ENCODE measurements at places on chromosomes 2 and 18.

DNA sequence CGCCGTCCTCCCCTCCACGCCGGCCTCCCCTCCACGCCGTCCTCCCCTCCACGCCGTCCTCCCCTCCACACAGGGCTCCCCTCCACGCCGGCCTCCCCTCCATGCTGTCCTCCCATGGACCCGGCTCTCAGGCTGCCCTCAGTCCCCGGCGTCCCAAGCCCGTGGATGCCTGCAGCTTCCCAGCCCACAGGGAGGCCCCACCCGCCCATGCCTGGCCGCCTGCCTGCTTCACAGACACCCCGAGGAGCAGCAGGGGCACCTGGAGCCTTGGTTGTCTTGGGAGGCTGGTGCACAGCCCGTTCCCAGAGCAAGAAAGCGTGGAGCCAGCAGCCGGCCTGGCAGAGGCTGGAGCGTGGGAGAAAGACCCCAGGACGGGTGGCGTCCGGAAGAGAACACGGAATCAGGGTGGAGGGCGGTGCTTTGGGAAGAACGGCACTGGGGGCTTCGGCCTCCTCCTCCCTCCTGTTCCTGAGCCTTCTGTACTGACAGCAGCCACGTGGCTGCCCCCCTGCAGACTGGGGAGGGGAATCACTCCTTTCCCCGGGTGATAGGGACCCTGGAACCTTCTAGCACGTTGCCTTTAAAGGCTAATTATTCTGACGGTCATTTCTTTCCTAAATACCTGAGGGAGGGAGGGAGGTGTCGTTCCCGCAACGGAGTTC, 26.2 kb upstream of the KCNG2 start:
- no peak for DNase-seq

DNA sequence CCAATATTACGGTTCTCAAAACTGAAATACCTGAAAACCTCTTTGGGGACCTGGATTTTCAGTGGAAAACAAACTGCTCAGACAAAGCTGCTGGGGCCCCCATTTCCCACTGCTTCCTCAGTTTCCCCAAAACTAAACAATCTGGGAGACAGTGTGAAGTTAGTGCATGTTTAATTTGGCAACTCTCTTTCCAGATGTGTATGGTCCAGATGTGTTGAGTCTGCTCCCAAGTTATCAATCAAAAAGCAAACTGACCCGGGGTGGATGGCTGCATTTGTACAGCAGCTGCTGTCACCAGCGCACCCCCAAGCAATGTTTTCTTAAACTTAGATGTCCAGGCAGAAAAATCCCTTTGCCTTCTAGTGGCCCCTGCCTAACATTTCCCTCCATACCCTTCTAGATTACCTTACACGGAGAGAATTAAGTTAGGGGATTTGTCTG, 136.9 kb downstream of the COPS8 start:
- no peak for DNase-seq

- no peak for DNase-seq
Measured at GRCh38 chr2:12484536-12485115, 232.1 kb upstream of the TRIB2 start.

GRCh38 chr18:2651981-2652380, 3.5 kb upstream of the SMCHD1 start:
- DNase-seq = no peak

DNA sequence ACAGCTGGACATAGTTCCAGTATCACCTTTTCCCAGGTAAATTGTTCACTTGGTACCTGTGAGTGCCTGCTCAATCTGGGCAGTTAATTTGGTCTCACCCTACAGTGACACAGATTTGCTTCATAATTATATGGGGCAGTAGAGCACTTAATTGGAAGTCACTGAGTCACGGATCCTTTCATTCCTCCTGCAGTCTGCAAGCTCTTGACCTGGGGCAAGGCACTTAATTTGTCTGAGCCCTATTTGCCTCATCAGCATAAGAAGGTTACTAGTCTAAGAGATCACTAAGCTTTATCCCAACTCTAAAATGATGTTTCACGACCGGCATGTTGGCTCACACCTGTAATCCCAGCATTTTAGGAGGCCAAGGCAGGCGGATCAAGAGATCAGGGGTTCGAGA, 8.9 kb downstream of the FBXO36 start:
- no peak for DNase-seq

GRCh38 chr2:237583385-237584295, 6.9 kb downstream of the RAB17 start:
- no peak for DNase-seq

- DNase-seq = no peak
Measured at GRCh38 chr18:61579581-61579980, 246.4 kb downstream of the CDH20 start.

DNA sequence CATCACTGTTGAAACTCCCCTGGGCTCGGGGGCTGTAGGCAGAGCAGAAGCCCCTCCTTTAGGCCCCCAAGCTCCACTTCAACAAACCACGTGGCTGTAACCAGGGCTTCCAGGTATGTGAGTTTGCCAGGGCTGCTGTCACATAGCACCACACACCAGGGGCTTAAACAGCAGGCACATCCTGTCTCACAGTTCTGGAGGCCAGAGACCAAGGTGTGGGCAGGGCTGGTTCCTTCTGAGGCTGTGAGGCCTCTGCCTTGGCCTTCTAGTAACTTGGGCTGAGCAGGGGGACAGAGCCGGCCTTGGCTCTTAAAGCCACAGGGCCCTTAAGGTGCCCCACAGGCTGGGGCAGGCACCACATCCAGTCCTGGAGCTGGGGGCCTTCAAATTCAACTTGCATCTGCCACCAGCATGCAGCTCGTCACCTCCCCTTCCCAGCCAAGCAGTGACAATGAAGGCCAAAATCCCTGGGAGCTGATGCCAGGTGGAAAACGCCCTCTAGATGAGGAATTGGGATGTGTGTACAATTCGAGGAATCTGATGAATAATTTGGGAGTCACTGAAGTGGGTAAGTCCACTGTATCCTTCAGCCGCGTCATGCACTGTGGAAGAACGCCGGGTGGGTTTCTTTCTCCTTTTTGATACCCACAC, 104.2 kb upstream of the ODC1 start:
- DNase-seq = no peak

DNA sequence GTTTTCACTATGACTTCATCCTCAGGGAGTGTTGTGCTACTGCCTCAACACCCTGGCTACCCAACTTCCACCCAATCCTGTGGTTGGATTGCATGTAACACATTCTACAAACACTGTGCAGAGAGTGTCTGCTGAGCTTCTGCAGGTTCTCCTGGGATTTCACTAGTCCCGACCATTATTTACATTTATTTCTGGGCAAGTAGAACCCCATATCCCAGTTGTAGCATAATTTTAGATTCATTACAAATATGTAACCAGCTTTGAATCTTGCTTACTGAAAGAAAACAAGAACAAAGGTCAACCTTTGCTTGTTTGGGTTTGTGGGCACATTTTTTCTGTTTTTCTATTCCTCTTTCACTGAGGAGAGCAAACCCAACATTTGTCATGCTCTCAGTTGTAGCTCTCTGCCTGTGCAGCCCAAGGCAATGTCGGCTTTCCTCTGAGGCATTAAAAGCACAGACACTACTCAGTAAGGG, 2036.1 kb upstream of the LRRTM1 start:
- DNase-seq = no peak

GRCh38 chr18:47150824-47151366, 595 bp upstream of the HDHD2 start:
- DNase-seq = no peak

GRCh38 chr18:5895299-5895875, at the start of gene TMEM200C:
TMEM200C (minus strand) TSS chr18:5895522; CDS start chr18:5892063, 3,459 bp downstream.
- DNase-seq = no peak

DNA sequence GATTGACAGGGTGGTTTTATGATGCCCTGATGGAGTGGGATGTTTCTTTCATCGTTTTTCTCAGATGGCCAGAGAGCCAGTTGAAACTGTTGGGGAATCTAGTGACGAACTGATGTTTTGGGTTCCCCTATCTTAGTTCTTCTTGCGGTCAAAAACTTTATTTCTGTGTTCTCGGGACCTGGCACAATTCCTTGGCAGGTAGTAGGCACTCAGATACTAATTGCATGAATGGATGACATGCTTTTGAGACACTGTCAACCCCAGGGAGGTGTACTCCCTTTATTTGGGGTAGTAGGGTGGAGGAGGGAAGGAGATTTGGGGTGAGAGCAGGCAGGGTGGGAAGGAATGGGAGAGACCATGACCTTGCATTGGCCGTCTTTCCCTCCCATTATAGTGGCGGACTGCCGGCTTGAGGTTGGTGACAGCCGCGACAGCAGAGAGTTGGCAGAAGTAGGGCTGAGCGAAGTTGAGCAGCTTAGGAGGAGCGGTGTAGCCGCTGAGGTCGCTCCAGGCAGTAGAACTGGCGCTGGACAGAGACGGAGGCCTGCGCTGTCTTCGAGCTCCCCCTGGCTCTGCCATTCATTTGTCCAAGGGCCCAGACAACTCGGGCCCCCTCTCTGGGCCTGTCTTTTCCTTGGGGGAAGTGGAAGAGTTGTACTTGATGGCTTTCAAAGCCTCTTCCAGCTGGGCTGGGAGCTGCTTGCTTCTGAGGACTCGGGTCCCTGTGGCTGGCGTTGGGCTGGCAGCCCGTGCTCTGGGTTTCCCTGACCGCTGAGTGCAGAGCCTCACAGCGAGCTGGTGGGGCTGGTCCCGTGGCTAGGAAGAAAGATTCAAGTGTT, 2.6 kb downstream of the TET3 start:
- no peak for DNase-seq

DNA sequence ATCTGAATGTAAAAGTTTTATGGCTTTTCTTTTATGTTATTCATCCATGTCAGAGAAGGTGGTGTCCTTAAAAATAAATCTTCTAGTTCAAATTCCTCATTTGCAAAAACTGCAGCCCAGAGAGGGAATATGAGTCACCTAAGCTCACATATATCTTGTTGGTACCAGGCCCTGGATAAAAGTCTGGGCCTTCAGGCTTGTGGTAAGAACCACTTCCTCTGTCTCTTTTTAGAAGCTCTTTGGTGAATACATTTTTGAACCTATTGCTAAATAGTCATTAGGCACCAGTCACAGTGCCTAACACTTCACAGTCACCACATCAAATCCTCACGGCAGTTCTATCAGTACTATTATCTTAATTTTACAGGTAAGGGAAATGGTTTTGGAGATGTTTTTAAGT, 199.2 kb downstream of the KCNS3 start:
- peak; percentile 86 for DNase-seq
